Ecto neural progenitor cell (in vitro differentiated cells): ENCODE measurements at places on chromosomes 4 and X.

DNA sequence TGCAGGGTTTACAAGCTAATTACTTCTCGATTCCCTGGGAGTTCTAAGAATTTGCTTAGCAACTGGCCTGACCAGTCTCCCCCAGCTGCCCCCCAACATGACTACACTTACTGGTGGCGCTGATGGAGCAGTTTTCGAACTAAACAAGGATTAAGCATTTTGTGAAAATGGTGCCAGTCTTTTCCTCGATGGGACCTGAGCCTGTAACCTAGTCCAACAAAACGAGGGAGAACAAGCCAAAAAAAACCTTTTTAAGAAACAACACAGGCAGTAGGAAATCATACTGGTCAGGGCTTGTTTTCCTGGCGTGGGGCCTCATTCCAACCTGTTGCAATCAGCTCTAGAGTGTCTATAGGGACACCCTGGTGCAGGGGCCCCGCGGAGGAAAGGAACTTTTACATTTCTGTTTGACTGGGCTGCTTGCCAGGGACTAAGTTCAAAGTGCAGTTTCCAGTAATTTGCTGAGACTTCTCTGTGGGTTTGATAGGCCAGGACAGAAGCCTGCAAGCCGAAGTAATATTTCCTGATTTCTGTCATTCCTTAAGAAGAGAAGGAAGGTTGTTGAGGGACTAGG, 158.7 kb downstream of the SPRY1 start:
- no peak for DNase-seq

DNA sequence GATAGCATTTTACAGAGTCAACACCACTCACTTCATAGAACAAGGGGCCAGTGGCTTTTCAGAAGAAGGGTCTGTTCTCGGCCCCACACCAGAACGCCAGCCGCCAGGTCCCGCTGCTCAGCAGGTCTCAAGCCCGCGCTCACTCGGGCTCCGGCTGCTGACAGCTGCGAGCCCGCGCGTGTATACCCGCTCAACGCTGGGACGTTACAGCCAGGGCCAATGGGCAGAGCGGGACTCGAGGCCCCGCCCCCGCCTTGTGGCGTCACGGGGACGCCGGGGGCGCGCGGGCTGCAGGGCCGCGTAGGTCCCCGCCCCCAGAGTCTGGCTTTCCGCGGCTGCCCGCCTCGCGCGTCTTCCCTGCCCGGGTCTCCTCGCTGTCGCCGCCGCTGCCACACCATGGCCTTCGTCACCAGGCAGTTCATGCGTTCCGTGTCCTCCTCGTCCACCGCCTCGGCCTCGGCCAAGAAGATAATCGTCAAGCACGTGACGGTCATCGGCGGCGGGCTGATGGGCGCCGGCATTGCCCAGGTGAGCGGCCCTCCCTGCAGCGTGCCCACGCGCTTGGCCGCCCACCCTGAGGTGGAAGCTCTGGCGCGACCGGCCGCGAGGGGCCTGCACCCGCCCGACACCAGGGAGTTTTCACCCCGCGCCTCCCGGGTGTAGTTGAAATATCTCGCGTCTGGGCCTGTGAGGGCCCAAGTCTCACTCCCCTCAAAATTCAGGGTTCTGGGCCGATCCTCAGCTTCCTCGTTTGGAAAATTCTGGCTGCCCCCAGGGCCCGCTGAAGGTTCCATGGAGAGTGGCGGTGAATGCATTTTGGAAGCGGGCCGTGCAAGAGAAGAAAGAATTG, at the start of gene HADH:
HADH (plus strand) TSS at position 353 of the 850 bp plus-strand sequence; CDS start at position 397, 44 bp downstream.
- peak; percentile 93 for DNase-seq

DNA sequence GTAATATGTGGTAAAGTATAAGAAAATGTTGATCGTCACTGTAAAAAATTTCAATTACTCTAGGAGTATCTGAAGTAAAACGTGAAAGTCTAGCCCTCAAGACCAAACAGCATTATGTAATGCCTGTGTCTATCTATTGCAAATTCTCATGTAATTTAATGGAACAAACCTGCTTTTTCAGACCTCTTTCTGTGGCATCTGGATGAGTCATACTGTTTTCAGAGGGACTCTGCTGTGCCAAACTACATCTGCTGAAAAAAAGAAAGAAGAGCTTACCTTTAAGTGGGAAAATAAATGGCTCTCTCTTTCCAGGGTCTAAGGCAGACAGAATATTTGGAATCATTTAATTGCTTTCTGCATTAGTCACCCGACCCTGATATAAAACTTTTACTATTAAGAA, 89.8 kb upstream of the ARMCX2 start:
- DNase-seq = no peak

DNA sequence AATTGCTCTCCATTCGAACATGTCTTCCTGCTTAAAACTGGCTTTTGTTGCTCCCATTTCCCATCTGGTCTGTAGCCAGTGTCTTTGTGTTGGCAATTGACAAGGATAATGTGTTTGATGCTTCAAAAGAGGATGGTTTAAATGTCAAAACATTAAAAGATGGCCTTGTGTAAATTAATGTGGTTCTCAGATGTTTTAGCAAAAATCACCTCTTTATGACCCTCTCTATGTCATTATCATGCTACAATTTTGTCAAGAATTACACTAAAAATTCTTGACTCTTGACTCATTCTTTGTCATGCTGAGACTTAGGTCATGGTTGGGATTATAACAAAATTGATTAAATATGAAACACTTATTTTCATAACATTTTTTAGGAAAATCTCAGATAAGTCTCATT, 47.4 kb downstream of the TMEM131L start:
- DNase-seq = no peak

GRCh38 chr4:8647626-8648025, 55.1 kb downstream of the CPZ start:
- peak; percentile 45 for DNase-seq

DNA sequence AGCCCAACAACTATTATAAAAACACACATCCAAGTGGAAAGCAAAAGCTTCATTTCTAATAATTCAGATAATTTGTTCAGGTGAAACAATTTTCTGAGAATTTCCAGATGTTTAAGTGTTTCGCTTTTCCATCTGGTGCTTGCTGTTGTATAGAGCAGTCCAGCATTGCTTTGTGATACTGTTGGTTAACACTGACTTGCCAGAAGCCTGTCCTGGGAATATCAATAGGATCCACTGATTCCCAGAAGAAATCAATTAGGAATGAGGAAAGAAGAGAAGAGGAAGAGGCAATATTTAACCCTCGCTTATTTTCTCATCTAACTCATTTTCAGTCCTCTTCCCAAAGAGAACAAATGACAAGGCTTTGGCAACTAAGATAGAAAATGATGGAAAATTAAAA, 94.9 kb upstream of the DDIT4L start:
- no peak for DNase-seq

DNA sequence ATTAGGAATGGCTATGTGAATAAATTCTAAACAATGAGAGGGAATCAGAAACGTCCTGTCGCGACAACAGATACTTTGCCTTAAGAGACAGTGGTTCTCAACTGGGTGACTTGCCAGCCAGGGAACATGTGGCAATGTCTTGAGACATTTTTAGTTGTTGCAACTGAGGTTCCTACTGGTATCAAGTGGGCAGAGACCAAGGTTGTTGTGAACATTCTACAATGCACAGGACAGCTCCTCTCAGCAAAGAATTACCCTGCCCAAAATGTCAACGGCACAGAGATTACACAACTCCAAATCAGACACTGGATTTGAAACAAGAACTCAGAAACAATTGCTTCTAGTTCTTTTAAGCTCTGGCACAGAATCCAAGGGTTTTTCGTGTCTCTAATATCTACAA, 128.6 kb downstream of the ARHGAP6 start:
- no peak for DNase-seq

GRCh38 chr4:99088481-99089365, at the start of gene ADH5:
Gene ADH5 (minus strand): TSS chr4:99088788. CDS start chr4:99088700, 88 bp downstream.
- DNase-seq = peak; percentile 94
